AG20443 (cell line): ENCODE measurements at places on chromosomes 12 and 14.
A peak's percentile ranks its signal among the peaks of the same experiment; 100 is the strongest.

- DNase-seq = no peak
Observed at GRCh38 chr12:67991158-67991557, 1.9 kb downstream of the IFNG-AS1 start.

DNA sequence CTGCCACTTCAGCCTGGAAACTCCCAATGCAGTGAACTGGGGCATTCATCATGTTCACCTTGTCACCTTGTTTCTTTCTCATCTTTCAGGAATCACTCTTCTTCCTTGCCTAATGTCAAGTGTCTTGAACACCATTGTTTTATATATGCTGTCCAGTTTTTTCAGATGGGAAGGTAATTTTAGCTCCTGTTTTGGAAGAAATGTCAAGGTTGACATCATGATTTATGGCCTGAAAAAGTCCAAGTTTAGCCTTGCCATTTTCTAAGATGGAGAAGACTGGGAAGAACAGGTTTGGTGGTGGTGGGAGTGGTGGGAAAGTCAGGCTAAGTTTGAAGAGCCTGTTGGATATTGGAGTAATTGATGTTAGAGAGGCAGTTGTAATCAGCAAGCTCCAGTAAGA lies 54.0 kb downstream of the ADCK1 start:
- no peak for DNase-seq

DNA sequence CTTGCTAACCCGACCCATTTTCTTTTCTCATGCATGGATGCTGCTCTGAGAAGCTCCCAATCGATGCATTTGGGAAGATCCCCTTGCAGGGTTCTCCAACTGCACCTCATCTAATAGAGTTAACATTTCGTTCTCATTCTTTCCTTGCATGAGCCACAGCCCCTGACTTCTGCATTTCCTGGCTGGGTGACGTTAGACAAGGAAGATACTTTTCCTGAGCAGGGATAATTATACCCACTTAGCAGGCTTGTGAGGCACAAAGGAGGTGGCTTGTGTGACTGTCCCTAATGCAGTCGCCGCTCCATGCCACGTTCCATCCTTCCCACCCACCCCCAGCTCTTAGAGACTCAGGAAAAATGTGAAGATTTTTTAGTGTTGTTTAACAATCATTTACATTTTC lies 195.1 kb downstream of the CHST11 start:
- DNase-seq = no peak

- DNase-seq = peak; percentile 84
Observed at GRCh38 chr12:79983492-79983891, 48.6 kb upstream of the PPP1R12A start.

DNA sequence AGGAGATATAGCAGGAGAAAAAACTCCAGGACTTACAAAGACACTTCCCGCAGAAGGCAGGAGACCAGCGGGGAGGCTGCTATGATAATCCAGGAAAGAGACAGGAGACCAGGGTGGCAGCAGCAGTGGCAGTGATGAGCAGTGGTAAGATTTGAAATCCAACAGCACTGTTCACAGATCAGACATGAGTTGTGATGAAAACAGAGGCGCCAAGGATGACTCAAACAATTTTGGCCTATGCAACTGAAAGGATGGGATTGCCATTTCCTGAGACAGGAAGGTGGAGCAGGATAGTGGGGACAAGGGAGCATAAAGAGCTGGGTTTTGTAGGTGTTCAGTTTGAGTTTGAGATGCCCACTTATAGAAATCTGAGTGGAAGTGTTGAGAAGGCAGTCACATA lies 108.6 kb upstream of the DYRK2 start:
- DNase-seq = peak; percentile 23

DNA sequence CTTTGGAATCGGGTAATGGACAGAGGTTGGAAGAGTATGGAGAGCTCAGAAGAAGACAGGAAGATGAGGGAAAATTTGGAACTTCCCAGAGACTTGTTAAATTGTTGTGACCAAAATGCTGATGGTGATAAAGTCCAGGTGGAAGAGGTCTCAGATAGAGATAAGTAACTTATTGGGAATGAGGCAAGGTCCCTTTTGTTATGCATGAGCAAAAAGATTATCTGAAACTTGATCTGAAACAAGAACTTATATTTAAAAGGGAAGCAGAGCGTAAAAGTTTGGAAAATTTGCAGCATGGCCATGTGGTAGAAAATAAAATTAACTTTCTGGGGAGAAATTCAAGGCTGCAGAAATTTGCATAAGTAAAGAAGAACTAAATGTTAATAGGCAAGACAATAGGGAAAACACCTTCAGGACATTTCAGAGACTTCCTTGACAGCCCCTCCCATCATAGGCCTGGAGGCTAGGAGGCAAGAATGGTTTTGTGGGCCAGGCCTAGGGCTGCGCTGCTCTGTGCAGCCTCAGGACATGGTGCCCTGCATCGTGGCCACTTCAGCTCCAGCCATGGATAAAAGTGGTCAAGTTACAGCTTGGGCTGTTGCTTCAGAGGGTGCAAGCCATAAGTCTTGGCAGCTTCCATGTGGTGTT lies 425.7 kb upstream of the PRICKLE1 start:
- no peak for DNase-seq

DNA sequence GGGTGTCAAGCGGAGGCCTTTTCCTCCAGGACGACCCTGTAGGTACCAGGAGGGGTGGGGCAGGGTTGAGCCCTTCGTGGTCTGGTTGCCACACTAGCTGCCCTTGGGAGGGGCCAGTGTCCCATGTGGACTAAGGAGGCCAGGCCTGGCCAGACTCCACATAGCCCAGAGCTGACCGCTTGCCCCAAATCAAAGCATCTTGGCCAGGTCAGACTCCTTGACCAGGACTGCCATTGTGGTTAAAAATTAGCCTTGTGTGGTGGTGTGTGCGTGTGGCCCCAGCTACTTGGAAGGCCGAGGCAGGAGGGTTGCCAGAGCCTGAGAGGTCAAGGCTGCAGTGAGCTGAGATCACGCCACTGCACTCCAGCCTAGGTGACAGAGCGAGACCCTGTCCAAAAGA lies 24.8 kb downstream of the ALDH2 start:
- no peak for DNase-seq

GRCh38 chr12:59386236-59386635 lies 209.6 kb upstream of the SLC16A7 start:
- DNase-seq = no peak

DNA sequence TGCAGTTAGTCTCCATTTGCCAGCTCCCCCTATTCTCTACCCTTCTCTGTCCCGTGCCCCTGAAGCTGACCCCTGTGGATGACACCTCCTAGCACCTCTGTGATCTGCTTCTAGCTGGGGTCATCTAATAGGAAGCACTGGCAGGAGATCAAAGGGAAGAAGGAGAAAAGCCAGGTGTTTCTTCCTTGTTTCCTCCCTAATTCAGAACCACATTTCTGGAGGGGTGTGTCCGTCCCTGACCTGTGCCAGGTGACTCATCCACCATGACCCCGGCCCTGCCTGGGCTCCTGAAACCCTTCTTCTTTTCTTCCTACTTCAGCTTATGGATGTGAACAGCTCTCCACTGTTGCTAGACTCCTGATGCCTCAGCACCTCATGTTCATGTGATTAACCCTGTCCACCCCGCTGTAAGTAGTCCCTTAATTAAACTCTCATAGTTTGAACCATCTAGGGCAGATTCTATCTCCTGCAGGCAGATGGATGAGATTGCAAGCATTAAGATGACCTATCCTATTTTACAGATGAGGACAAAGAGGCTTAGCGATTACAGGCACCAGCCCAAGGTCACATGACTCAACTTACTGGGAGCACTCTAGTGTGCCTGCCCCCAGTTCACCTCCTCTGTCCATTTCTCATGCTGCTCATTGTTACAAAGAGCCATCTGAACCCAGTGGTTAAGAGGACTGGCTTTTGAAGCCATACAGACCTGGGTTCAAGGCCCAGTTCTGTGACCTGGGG lies 770.5 kb downstream of the MED13L start:
- DNase-seq = peak; percentile 15

GRCh38 chr12:132724506-132725241 lies 14.0 kb downstream of the PGAM5 start:
- peak; percentile 37 for DNase-seq

DNA sequence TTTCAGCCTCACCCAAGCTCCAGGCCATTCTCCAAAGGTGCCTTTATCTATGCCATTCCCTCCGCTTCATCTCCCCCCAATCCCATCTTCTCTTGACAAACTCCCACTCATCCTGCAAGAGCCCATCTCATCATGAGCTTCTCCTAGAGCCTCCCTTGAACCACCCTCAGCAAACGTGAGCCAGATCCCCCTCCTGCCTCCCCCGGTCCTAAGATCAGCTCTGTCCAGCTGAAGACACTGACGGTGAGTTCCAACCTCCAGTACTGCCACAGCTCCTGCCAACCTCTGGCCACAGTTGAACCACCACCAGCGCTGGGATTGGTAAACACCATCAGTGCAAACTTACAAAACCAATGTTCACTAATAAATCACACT lies 124.6 kb downstream of the BCL11B start:
- no peak for DNase-seq

DNA sequence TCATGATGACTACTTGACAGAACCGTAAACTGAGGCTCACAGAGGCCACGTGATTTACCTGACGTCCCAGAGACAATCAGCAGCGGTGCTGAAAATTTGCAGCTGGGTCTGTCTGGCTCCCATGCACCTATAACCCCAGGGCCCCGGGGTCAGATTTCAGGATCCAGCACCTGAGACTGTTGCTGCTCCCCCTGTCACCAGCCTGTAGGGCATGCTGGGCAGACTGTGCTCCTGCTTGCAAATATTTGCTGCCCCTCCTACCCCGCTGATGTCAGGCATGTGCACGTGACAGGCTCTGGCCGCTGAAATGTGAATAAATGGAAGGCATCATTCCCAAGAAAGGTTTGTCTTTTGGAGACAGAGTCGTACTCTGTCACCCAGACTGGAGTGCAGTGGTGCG lies 6.0 kb downstream of the MMAB start:
- DNase-seq = no peak

- DNase-seq = no peak
Observed at GRCh38 chr14:39265806-39266524, 32.2 kb downstream of the MIA2 start.

DNA sequence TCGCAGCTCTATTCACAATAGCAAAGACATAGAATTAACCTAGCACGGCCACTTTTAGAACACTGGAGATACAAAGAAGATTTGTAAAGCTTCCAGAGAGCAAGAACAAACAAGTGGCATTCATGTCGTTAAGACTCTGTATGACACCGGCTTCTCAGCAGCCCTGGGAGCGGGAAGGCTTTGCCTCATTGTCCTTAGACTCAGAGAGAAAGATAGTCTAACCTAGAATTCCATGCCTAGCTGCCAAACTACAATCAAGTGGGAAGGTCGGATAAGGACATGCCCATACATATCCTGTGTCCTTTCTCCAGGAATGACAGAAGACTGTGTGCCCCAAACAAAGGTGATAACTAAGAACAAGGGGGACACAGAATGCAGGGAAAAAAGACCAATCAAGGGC lies 1038.3 kb downstream of the BCL11B start:
- no peak for DNase-seq

DNA sequence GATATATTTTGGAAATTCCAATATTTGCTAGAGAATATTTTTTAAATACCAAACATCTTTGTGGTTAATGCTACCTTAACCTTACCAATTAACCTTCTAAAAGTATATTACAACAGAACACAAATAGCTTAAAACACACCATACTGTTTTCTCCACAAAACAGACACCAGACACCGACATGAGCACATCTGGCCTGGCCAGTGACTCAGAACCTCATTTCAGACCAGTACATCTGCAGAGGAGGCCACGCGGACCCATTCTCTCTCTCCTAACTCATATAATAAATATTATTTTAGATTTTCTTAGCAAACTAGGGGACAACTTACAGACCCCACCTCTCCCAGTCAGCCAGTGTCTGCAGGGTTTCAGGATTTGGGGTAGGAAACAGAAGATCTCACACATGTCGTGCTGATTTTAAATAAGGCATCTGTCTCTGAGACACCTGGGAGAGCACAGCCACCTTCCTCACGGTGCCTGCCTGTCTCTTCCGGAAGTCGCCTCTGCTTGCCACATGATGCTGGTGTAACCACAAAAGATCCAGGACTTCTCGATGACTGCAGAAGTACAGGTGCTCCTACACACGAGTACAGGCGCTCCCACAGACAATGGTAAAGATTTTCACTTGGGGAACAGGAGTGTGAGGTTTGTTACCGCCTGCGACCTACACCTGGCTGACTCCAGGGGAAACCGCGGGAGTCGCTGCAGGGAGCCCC lies 9.7 kb upstream of the ANKLE2 start:
- DNase-seq = no peak

GRCh38 chr14:104131968-104132732 lies 6.2 kb upstream of the KIF26A start:
- DNase-seq = no peak

- no peak for DNase-seq
Observed at GRCh38 chr14:24693353-24693737, 59.4 kb upstream of the GZMB start.

DNA sequence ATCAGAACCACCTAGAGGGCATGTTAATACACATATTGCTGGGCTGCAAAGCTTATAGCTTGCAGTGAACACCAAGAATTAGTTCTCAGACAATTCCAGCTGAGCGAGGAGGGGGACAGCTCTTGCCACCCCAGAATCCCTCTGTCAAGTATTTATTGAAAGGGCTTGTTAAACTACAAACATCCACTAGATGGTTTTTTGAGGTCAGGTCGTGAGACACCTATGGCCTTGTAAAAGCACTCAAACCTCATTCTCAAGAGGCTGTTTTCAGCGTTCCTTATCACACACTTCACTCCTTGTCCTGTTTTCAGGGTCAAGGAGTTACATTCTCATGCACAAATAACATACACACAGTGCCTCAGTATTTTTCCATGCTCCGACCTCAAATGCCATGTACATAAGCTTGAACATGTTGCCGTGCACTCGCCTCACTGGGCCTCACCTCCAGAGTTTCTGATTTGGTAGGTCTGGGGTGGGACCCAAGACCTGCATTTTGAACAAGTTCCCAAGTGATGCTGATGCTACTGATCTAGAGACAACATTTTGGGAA lies 98.8 kb upstream of the PTPRR start:
- DNase-seq = no peak

DNA sequence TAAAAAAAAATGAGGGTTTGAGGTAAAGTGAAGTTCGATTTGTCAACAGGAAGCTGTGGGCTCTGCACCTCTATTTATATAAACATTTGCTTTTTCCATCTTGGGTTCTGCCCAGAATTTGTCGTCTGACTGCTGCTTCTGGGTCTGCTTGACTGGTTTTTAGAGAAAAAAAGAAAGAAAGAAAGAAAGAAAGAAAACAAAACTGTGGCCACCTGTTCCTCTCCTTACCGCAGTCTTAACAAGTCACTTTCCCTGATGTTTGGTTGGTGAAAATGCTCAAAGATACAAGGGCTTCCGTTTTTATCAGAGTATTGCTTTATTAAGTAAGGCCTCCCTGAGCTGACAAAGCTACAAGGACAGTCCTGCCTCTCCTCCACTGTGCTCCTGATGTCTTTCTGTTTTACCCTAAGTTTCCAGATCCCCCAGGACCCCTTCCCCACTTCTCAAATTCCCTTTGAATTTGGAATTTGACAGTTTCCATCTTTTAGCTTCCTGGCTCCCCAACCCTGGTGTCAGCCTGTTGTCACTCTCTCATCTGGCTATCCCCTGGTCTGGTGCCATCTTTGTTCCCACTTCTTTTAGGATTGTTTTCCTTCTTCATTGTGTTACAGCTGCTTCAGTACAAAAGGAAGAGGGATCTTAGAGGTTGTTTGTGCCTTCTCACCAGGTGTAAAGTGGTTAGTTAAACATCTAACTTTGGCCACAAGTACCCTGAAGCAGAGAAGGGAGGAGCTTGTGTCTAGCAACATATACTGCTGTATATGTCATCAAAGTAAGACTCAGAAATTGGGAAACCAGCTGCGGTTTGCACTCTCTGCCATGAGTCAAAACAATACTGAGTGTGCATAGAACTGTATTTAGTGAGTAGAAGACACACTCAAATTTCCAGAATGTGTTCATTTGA lies 18.0 kb downstream of the MFAP5 start:
- no peak for DNase-seq
